Stimulated activated CD8-positive, alpha-beta memory T cell treated with anti-CD3 and anti-CD28 coated beads, Interleukin-15, amount 100 ng/mL, for 4 hours (primary cell): ENCODE measurements at places on chromosomes 16 and 17.

- DNase-seq = no peak
These were observed 111.8 kb downstream of the SDK2 start for GRCh38 chr17:73532421-73532901.

GRCh38 chr16:19145010-19145409 is 23.0 kb upstream of the SYT17 start:
- DNase-seq = no peak

GRCh38 chr16:4989391-4990006 is 31.4 kb downstream of the SEC14L5 start:
- no peak for DNase-seq

- no peak for DNase-seq
These were observed 885 bp upstream of the VASN start for GRCh38 chr16:4370570-4371356.

GRCh38 chr17:8141741-8142140 is 10.5 kb downstream of the PER1 start:
- no peak for DNase-seq

GRCh38 chr16:12173121-12173520 is 196.6 kb downstream of the SNX29 start:
- no peak for DNase-seq

- DNase-seq = no peak
These were observed 38.8 kb upstream of the C16orf82 start for GRCh38 chr16:27027971-27028370.

DNA sequence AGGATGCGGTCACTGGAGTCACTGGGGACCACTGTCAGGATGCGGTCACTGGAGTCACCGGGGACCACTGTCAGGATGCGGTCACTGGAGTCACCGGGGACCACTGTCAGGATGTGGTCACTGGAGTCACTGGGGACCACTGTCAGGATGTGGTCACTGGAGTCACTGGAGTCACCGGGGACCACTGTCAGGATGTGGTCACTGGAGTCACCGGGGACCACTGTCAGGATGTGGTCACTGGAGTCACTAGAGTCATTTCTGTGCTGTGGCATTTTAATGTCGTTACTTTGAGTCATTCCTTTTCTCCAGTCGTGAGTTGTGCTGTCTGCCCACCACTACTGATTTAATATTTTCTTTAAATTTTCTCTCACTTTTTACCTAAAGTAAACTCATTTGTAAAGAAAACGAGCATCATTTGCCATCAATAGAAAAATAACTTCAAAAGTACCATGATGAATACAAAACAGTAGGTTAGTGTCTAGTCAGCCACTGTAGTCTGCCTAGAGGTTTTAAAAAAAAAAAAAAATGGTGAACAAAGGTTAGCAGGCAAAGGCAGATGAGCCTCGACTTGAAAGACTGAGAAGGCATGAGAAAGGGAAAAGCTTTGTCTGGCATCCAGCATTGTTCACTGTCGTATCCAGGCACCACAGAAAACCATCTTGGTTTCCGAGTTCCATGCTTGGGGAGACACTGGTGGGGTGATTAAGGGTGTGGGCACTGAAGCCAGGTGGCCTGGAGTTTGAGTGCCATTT is 346.6 kb downstream of the SNX29 start:
- DNase-seq = peak; percentile 3

GRCh38 chr17:2863204-2863603 is 67.0 kb downstream of the RAP1GAP2 start:
- no peak for DNase-seq

- no peak for DNase-seq
These were observed 106.9 kb downstream of the BANP start for GRCh38 chr16:88058136-88058535.

- no peak for DNase-seq
These were observed 48.7 kb upstream of the AMZ2 start for GRCh38 chr17:68198931-68199836.

- DNase-seq = no peak
These were observed 13.1 kb downstream of the MAP2K3 start for GRCh38 chr17:21297597-21297996.

DNA sequence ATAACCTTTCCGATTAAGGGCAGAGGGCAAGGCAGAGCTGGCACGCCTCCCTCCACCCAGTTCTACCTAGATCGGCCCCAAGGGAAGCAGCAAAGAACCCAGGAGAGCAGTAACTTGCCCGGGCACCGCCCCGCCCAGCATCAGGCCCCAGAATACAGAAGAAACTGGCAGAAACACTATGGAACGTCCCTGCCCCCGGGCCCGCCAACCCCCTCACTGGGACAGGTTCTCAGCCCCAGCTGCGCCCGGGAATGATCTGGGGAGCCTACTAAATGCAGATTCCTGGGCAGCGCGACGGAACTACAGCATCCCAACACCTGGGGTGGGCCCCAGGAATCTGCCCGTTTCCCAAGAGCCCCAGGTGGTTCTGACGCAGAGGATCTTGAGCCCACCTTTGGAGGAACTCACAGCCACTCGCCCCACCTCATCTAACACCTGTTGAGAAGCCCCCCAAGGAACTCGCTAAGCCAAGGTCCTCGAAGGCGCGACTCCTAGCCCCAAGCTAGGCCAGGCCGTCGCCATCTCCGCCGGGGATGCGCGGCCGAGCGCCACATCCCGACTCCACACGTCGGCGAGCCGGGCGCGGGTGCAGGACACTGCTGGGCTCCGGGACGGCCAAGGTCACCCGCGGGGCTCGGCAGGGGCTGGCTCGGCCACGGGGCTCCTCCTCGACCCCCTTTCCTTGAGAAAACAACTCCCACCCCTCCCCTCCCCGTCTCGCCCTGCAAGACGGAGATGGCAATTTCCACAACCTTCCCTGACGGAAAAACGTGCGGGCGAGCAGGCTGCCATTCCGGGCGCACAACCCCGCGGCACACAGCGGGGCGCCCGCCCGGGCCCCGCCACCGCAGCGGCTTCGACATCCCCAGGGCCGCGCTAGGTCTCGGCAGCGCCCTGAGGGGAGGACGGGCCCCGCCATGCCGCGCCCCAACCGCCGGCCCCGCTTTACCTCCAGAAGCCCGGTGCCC is 913 bp downstream of the CDIP1 start:
- DNase-seq = peak; percentile 3

GRCh38 chr17:54882950-54883349 is 17.7 kb upstream of the TOM1L1 start:
- DNase-seq = no peak

GRCh38 chr17:80427366-80428282 is 12.7 kb downstream of the ENDOV start:
- DNase-seq = no peak

DNA sequence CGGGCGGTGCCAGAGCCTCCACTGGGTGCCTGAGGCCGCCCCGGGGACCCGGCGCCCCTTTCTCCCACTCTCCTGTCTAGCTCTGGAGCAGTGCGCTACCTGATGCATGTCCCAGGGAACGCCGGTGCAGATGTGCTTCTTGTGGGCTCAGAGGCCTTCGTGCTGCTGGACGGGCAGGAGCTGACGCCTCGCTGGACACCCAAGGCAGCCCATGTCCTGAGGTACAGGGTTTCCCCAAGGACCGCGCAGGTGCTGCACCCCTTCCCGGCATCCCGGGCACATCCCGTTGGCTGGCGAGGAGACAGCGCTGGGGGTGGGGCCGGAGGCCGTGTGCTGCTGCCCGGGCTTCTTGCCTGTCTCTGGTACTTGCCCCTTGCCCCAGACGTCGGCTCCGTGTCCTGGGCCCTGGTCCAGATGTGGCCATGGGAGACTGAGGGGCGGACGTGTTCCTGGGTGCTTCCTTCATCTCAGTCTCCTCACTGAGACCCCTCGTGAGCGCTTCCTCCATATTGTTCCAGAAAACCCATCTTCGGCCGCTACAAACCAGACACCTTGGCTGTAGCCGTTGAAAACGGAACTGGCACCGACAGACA is 12.5 kb downstream of the RGS11 start:
- no peak for DNase-seq

GRCh38 chr17:50153650-50154575 is 3.4 kb upstream of the PPP1R9B start:
- no peak for DNase-seq

GRCh38 chr16:81797443-81797842 is 18.4 kb downstream of the PLCG2 start:
- no peak for DNase-seq

- no peak for DNase-seq
These were observed 25.0 kb downstream of the COX4I1 start for GRCh38 chr16:85824161-85825135.
